Renal cortex interstitium (tissue), 15 donors: ENCODE measurements at places on chromosomes 12 and 14. TPM values are rescaled to one million over a fixed set of nuclear protein-coding genes. Genes with fewer than 3 reads are reported as not detected.
A peak's percentile ranks its signal among the peaks of the same experiment; 100 is the strongest.

DNA sequence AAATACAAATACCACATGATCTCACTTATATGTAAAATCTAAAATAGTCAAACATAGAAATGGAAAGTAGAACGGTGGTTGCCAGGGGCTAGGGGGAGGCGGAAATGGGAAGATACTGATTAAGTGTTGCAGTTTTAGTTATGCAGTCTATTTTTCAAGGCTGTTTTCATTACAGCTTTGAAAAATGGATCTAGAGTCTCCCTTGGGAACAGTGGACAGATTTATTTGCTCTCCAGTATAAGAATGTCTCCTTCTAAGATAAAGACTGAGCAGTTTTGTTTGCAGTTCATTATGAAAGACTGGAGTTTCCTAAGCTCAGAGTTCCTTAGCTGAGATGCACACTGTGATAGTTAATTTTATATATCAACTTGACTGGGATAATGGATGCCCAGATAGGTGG lies 202.5 kb downstream of the KLHL28 start:
- DNase-seq = no peak

- peak; percentile 31 for DNase-seq
Observed at GRCh38 chr12:32533971-32534590, 134.7 kb downstream of the FGD4 start.

GRCh38 chr12:94750864-94751263 lies 100.5 kb upstream of the TMCC3 start:
- DNase-seq = no peak

- DNase-seq = no peak
Observed at GRCh38 chr12:21542403-21542802, 16.3 kb downstream of the SPX start.

DNA sequence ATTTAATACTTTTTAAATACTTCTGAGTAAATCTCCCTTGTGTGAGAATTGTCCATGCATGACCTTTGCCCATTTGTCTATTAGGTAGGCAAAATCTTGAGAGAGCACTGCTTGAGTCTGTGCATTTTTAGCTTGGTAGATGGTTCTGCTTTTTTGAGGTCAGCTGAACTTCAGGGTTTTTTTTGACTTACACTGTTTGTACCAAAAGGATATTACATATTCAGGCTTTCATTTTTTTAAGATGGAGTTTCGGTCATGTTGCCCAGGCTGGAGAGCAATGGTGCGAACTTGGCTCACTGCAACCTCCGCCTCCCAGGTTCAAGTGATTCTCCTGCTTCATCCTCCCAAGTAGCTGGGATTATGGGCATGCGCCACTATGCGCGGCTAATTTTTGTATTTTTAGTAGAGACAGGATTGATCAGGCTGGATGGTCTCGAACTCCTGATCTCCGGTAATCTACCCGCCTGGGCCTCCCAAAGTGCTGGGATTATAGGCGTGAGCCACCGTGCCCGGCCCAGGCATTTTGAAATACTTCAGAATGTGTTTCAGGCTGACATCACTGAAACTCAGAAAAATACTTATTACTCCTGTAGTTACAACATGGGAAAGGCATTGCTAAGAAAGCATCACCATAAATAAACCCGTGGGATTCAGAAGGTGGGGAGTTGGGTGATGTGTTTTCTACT lies 11.1 kb downstream of the RASSF3 start:
- no peak for DNase-seq

DNA sequence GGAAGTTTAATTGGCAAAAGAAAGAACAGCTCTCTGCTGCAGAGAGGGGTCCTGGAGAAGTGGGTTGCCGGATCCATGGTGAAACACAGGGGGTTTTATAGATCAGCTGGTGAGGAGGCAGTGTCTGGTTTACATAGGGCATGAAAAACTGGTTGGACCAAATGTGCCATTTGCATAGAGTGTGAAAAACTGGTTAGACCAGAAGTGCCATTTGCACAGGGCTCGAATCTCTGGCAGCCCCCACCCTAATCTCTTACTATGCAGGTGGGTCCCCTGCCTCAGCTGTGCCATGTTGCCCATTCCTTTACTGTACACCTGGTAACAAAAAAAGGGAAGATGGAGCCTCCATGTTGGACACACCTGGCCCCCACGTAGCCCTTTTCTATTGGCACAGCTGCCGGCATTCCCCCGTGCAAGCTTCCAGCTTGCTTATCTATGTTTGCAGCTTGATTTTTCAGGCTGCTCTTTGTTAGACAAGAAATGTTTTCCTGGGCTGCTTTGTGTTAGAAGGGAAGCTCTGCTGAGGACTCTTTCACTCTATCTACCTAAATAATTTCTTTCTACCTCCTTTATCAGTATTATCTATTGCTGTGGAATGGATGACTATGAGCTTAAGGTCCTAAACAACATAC lies 61.1 kb upstream of the TMEM132D start:
- DNase-seq = no peak

DNA sequence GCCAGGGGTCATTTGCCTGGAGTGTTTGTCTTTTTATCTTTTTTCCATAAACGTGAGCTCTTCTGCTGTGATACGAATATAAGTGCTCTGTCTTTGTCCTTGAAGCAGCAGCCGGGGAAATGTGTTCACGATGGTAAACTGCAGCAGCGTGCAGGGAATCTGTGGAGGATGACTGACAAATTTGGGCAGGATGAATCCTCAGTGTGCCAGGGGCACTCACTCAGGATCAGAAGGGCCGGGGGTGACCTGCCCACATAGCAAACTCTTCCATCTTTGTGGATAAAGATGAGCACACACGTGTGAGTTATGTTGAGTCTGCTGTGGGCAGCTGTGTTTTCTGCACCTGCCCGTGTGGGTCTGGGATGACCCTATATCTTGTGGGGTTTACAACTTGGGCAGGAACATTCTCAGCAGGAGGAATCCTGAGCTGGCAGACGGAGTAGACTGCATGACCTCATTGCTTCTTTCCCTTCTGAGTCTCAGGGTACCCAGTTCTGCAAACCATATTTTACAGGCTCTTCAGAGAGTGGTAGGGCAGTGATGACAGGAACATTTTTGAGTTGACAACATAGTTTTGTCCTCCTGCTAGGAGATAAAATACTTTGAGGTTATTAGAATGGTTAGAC lies 711 bp downstream of the ANO4 start:
- no peak for DNase-seq

DNA sequence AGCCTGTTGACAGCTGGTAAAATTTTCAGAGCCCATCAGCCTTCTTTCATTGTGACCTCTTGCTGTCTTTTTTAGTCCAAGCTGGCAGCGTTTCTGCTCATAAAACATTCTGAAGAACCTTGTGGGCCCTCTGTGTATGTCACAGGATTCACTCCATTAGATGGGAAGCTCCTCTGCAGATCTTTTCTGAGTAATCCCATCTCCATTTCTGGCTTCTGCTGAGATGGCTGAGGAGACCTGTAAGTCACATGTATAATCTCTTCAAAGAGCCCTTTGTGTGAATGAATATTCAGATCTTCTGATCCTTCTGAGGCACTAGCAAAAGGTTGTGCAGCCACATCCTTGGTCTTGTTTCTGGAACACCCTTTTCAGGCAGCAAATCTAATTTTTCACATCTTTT lies 2.8 kb downstream of the RXYLT1 start:
- DNase-seq = no peak

DNA sequence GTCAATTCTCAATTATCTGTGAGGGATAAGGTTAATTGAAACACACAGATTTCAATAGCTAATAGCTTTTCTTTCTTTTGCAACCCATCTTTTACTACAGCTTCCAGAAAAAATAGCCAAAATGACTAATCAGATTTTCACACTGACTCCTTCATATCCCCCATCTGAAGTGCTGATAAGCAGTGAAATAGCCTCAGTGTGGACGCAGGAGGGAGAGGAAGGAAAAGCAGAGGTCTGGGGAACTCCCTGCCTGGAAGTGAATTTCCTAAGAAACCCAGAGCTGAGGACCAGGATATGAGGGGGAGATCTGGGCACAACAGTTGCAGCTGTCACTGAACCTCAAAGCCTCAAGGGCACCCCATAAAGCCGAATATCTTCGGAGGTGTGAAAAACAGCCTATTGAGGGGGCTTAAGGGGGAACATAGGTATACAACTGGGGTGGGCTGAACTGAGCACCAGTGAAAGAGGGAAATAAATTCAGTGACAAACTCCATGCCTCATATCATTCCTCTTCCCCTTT lies 60.9 kb downstream of the EMP1 start:
- DNase-seq = no peak

DNA sequence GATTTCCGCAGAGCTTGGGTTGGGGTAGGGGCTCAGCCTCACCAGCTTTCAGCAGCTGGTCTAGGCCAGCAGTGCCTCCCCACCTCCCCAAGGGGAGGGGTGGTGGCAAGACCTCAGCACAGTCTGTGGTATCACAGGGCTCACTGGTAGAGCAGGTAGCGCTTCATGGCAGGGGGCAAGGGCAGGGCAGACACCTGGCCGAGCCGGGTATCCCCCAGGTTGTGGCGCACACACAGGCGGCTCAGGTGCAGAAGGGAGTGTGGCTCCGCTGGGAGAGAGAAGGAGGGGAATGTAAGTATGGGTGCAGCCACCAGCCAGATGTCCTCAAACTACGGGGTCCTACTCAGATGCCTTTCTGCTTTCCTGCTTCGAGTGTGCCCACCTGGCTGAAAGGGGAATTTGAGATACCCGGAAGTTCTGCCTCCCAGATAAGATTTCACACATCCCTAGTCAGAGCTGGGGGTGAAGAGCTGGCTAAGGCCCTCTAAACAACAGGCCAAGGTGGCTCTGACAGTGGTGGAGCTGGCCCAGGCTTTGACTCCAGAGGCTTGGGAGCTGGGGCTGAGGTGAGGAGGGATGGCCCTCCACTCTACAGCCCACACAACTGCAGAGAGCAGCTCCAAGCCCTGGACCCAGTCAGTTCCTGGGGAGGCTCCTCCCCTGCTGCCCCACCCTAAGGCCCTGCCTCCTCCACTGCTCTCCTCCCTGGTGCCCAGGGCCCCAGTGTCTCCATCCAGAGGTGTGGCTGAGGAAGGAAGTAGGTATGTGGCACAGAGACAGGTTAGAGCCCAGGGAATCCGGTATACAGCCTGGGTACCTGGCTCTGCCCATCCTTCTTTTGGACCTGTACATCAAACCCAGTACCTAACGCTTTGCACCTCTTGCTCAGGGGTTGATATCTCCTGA lies 1.8 kb downstream of the SPSB2 start:
- no peak for DNase-seq

DNA sequence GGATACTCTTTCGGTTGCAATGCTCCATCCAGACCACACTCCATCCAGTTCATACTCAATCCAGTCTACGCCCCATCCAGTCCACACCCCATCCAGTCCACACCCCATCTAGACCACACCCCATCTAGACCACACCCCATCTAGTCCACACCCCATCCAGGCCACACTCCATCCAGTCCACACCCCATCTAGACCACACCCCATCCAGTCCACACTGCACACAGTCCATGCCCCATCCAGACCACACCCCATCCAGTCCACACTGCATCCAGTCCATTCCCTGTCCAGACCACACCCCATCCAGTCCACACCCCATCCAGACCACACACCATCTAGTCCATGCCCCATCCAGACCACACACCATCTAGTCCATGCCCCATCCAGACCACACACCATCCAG lies 116.0 kb upstream of the RTL1 start:
- no peak for DNase-seq

GRCh38 chr12:91633734-91634357 lies 451.2 kb upstream of the DCN start:
- DNase-seq = no peak

- no peak for DNase-seq
Observed at GRCh38 chr12:107283652-107284051, 190.3 kb upstream of the CRY1 start.

- no peak for DNase-seq
Observed at GRCh38 chr12:32843528-32844095, 53.0 kb downstream of the PKP2 start.

DNA sequence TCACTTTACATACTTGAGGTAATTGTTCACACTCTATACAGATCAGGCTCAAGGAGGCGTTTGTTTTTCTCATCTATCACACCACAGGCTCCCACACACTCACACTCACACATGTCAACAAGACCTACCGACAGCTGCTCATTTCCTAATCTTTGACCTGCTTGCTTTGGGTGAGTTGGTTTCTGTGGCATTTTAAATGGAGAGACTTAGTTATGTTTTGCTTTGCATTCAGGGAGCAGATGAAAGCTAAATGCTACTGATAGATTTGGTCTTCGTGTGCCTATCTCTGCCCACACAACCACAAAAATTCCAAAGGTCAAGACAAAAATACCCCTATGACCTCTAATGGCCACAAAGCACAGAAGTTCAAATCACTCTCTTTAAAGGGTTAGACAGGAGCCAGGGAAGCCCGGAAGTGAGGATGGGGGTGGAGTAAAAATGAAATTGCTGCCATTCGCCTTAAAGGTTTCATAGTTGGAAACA lies 203.5 kb upstream of the G2E3 start:
- DNase-seq = no peak

- DNase-seq = no peak
Observed at GRCh38 chr14:90317286-90317685, 14.5 kb downstream of the NRDE2 start.

DNA sequence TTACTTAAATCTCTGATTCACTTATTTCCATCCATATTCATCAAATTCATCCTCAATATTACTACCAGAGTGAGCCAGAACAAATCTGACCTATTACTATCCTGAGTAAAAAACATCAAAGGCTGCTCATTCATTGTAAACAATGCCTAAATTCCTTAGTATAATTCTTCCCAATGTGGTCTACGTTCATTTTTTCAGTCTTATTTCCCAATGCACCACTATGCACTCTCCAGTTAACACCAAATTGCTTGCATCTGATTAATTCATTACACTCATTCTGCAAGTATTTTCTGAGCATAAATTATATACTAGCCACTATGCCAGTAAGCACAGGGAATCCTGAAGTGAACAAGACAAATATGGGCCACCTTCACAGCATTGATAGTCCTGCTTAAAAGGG lies 110.0 kb downstream of the EPS8 start:
- no peak for DNase-seq

DNA sequence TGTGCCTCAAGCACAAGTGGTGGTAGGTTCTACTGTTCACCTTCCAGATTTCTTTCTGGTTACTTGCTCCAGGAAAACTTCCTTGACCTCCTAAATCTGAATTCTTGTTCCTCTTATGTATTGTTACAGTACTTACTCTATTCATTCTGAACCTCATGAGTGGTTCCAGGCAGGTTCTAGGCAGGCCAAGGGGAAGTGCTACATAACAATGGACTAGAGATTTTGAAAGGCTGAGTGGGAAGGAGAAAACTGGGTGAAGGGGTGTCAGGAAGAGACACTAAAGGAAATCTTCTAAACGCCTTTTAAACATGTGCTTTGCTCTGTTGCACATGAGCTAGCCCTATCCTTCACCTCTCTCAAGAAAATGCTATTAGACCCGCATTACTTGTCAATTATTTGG lies 1.6 kb downstream of the YARS2 start:
- DNase-seq = no peak

- DNase-seq = no peak
Observed at GRCh38 chr12:42886160-42886559, 296.6 kb upstream of the PRICKLE1 start.

- no peak for DNase-seq
Observed at GRCh38 chr14:101812071-101812470, 50.6 kb downstream of the PPP2R5C start.

GRCh38 chr12:75754698-75755097 lies 243.3 kb upstream of the KRR1 start:
- no peak for DNase-seq

GRCh38 chr14:90118027-90118426 lies 56.2 kb downstream of the KCNK13 start:
- DNase-seq = no peak

- DNase-seq = no peak
Observed at GRCh38 chr14:103448097-103448496, 62.9 kb downstream of the MARK3 start.

The DTD2 gene
- polyA plus RNA-seq = 17.5 TPM

The LMNTD1 gene
- polyA plus RNA-seq = not detected

The GALNT16 gene
- 4.5 TPM for polyA plus RNA-seq

The KERA gene
- polyA plus RNA-seq = not detected

The HNF1A gene
- polyA plus RNA-seq = 18.3 TPM

The WNT5B gene
- 5.0 TPM for polyA plus RNA-seq

The PRKCH gene
- 15.9 TPM for polyA plus RNA-seq

The ETFBKMT gene
- 5.2 TPM for polyA plus RNA-seq
